ENCODE measurements at places on chromosomes 16 and 17.
A peak's percentile ranks its signal among the peaks of the same experiment; 100 is the strongest.

- DNase-seq, result no peak
These were observed 191.5 kb downstream of the SEC14L1 start for GRCh38 chr17:77332034-77332971.

- peak; percentile 97 for DNase-seq
These were observed at the start of gene ACTG1 for GRCh38 chr17:81512562-81513371. ACTG1 (minus strand) TSS chr17:81512799; CDS start chr17:81512354, 445 bp downstream.

DNA sequence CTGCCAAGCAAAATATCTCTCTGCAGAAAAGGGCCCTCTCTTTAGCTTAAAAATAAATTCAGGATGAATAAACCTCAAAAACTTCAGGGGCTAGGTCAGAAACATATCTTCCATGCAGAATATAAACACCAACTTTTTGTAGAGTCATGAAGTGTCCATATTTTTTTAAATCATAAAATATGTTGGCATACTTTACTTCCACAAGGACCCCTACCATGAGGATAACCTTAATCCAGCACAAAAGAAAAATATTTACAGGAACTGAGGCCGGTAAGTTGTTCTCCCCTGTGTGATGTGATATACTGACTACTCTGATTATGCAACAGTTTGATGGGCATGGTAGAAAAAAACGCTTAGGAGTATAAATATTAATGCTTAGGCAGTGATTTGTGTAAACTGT, 264.8 kb upstream of the CDH11 start:
- DNase-seq, result no peak

DNA sequence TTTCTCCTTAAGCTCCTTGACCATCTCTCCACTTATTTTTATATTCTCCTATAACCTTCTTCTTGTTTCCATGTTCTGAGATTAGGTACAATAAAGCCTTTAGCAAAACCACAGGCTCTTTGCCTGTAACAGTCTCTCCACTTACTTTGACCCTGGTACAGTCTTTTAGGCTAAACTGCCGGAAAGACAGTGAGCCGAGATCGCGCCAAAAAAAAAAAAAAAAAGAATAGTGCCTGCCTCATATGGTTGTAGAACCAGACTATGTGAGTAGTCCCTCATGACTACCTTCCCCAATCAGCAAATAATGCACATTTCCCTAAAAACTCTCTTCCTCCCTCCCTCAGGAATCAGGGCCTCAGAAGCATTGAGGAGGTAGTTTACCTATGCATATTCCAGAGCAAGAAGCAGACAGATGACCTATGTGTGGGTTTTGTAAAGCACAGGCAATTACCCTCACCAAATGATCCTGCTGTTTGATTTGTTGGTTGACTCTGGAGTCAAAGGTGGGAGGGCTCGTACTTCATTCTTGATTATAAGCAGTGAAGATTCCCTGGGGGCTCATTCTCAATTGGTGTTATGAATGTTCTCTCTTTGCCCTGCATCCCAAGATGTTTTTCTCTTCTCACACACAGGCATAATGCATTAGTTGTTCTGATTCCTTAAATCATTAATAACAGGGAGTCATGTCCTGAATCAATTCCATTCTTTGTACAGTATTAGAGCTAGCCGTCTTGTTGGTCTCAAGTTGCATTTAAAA, 8.9 kb upstream of the NME1 start:
- DNase-seq, result no peak

DNA sequence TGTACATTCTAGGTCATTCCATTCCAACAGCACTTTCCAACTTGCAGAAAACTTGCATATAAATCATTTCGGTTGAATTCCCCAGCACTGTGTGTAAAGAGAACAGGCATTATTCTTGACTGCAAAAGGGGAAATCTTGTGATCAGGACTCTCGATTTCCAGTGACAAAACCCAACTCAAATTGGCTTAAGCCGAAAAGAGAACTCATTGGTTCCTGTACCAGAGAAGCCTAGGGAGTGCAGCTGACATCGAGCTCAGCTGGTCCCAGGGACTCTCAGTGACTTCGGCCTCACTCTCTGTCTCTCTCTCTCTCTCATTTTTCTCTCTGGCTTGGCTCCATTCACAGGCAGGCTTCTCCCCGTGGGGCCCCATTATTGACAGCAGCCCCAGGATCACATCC, 30.7 kb downstream of the CD300LF start:
- no peak for DNase-seq

DNA sequence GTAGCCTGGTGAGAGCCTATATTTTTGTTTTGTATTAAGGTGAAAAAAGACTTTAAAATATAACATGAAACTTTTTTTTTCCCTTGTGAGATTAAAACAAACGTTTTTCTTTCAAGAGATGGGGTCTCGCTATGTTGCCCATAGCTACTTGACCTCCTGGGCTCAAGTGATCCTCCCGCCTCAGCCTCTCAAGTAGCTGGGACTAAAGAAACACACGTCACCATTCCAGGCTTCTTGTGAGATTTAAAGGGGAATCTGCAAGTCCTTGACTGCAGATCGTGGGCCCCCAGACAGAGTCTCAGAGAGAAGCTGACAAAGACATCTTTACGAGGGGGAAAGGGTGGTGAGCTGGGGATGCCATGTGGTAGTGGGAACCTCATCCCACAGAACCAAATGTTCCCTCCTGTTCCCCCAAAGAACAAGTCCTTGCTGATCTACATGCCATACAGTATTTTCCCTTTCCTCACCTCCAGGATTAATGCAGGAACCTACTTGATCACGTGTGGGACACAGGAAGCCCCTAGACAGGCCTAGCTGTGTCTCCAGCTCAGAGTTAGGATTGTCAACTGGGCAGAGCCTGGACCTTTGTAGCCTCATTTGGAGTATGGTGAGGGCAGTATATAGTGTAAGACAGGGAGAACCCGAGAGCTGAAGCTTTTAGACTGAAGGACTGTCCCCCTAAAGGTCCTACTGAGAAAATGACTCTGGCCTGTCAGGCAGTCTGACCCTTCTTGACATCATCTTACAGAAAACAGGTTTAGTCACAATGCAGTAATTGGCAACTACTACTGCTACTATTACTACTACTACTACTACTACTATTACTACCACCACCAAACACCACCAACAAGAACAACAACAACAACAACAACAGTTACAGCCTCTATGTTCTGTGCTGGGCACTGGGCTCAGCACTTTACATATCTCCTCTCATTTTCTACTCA, 4.1 kb downstream of the MAP3K14 start:
- no peak for DNase-seq

- no peak for DNase-seq
These were observed 20.4 kb downstream of the ACTG1 start for GRCh38 chr17:81492202-81492601.

GRCh38 chr17:79990704-79991103, 45.0 kb downstream of the TBC1D16 start:
- DNase-seq, result no peak

DNA sequence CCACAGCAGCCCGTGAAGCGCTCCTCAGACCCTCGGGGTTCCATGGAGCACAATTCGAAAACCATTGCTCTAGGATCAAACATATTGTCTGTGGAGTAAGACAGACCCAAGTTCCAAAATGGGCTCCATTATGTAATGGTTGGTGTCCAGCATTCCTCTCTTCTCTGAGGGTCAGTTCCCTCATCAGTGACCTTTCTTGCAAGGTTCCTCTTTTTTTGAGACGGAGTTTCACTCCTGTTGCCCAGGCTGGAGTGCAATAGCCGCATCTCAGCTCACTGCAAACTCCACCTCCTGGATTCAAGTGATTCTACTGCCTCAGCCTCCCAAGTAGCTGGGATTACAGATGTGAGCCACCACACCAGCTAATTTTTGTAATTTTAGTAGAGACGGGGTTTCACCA, 28.4 kb downstream of the PLXDC1 start:
- DNase-seq, result no peak

- peak; percentile 63 for DNase-seq
These were observed 164.1 kb downstream of the SEC14L1 start for GRCh38 chr17:77304746-77305473.

GRCh38 chr17:46991617-46992016, 12.6 kb upstream of the RPRML start:
- peak; percentile 8 for DNase-seq

DNA sequence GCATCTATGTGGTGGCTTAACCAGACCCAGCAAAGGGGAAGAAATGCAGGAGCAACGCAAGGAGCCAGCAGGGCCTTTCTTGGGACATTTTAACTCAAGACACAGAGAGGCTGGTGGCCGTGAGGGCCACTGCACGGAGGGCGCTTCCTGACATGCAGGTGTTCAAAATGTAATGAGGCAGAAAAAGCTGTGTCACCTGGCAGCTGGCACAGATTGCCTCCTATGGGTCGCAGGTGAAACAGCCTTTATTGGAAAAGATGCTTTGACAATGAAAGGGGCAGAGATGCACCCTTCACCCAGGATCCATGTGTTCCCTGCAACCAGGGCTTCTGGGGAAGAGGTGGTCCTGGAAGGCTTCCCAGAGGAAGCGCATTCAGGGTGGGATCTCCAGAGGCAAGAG, 219.3 kb downstream of the XYLT1 start:
- DNase-seq, result no peak

DNA sequence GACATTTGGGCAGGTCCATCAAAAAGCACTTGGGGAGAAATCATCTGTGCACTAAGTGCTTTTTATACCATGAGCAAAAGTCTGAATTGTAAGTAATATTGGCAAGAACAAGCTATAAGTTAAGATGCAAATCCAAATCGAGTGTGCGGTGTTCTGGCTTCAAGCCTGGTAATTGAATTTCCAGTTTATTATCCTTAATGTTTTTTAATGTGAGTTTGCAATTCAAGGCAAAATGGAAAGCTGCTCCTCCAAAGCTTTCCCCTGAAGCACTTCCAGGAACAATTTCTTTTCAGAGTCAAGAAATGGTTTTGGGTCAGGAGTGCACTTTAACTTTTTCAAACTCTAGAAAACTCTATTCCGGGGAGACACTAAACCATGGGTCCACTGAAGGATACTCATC, 445.7 kb downstream of the TOX3 start:
- no peak for DNase-seq

DNA sequence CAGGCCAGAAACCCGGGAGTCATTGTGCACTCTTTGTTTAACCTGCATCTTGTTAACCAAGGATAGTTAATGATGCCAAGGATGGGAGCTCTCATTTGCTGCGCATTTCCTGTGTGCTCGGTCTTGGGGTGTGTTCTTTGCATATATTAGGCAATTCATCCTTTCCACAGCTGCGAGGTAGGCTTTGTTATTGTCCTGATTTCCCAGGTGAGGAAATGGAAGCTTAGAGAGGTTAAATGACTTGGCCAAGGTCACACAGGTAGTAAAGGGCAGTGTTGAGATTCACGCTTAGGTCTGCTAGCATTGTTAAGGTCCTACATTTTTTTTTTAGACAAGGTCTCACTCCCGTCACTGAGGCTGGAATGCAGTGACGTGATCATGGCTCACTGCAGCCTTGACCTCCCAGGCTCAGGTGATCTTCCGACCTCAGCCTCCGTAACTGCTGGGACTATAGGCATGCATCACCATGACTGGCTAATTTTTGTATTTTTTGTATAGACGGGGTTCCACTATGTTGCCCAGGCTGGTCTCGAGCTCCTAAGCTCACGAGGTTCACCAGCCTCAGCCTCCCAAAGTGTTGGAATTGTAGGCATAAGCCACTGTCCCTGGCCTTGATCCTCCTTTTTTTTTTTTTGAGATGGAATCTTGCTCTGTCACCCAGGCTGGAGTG, 5.0 kb upstream of the LRRC75A start:
- DNase-seq, result no peak

GRCh38 chr17:64306850-64307463, 43.9 kb upstream of the TEX2 start:
- peak; percentile 66 for DNase-seq

- DNase-seq, result no peak
These were observed 18.7 kb upstream of the PIK3R6 start for GRCh38 chr17:8885967-8886684.

DNA sequence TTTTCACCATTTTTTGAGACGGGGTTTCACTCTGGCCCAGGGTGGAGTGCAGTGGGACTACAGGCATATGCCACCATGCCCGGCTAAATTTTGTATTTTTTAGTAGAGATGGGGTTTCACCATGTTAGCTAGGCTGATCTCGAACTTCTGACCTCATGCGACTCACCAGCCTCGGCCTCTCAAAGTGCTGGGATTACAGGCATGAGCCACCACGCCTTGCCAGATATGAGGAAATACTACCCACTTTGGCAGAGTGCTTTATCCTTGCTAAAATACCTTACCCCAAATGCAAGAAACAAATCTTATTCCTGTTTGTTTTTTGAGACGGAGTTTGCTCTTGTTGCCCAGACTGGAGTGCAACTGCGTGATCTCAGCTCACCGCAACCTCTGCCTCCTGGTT, 62.9 kb upstream of the MGAT5B start:
- peak; percentile 29 for DNase-seq

DNA sequence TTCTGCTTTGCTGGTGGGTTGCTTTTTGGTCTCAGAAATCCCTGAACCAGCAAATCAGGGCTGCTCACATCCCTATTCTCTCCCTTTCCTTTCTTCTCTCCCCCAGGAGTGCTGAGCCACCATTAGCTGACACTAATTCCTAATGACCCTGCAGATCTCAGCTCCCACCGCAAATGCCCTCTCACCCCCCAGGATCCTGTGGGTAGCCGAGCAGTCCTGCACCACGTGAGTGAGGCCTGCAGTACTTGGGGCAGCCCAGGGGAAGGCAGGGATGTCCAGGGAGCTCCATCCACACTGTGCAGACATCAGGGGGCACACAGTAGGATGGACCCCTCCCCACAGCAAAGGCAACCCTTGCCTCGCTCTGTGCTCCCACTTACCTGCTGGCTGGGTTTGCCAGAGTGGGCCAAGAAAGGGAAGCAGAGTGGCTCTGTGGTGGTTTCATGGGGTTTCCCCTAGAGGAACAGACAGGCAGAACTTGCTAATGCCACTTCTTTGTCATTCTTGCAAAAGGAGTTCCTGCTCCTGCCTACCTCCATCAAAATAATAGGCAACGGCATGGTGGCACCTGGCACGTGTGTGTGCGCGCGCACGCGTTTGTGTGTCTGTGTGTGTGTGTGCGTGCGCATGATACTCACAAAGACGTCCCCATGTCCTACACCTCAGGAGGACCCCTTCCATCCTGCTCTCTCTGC, 135.6 kb downstream of the GAS7 start:
- no peak for DNase-seq

GRCh38 chr16:88932929-88933328, 44.1 kb downstream of the CBFA2T3 start:
- DNase-seq, result no peak

DNA sequence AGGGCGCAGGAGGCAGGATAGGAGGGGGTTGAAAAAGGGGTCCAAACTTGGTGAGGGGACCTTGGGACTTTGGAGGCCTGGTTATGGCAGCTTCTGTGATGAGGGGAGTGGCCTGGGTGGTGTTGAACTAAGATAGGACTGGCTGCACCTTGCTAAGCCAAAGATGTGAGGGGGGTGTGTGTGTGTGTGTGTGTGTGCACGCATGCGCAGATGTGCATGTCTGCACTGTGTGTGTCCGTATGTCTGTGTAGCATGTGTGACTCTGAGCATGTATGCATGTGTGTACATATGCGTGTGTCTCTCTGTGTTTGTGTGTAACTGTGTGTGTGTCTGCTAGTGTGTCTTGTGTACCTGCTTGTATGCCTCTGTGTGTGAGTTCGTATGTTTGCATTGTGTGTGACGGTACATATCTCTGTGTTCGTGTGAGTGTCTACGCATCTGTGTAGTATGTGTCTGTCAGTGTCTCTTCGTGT, 4.1 kb downstream of the SLC16A5 start:
- no peak for DNase-seq

GRCh38 chr16:53052519-53053501, at the start of gene CHD9NB:
CHD9NB (minus strand) TSS chr16:53052897; CDS start chr16:53044158, 8,739 bp downstream.
- peak; percentile 97 for DNase-seq
